Cerebellar cortex (tissue), 1 donor: ENCODE measurements at places on chromosomes 4 and X.
A peak's percentile ranks its signal among the peaks of the same experiment; 100 is the strongest.

GRCh38 chr4:2873329-2873728, 29.7 kb downstream of the ADD1 start:
- no peak for DNase-seq

DNA sequence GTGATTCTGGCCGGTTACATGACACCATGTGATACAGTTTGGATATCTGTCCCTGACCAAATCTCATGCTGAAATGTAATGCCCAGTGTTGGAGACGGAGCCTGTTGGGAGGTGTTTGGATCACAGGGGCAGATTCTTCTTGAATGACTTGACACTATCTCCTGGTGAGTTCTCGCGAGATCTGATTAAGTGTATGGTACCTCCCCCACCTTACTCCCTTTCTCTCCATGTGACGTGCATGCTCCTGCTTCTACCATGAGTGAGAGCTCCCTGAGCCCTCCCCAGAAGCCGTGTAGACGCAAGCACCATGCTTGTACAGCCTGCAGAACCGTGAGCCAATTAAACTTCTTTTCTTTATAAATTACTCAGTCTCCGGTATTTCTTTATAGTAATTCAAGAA, 23.6 kb downstream of the CPE start:
- DNase-seq: no peak

GRCh38 chrX:115892787-115893671, 277.5 kb upstream of the AGTR2 start:
- peak; percentile 76 for DNase-seq

DNA sequence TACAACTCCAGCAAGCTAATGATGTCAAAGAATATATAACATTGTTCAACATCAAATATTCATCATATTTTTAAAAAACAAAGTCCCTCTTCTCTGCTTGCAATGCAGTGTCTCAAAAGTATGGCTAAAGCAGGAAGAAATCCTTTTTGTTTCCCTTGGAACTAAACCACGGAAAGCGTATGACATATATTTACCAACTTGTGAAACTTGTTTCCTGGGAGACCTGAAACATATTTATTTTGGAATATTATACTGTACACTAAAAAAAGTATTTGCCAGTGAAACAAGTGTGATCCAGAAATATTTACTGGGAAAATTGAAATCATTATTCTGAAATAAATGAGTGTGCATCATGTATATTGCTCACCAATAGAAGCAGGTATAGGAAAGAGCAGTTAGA, 156.0 kb upstream of the ANKRD50 start:
- no peak for DNase-seq

GRCh38 chr4:151663109-151663508, 97.7 kb downstream of the GATB start:
- no peak for DNase-seq

DNA sequence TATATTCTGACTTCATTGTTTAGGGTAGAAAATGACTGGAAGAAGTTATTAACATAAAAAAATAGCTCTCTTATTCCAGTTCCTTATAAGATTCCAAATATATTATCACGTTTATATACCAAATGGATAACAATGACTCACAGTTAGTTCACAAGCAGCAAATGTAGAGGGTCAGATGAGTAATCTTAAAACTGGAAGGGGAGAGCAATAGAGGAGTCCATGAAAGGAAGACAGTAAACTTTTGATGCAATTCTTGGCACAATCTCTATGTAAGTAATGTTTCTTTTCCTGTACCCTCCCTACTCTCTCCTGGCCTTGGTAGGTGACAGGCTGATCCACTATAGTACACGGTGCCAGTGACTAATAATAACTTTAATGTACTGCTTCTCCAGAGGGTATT, 259.0 kb upstream of the TRPC5 start:
- DNase-seq: no peak

DNA sequence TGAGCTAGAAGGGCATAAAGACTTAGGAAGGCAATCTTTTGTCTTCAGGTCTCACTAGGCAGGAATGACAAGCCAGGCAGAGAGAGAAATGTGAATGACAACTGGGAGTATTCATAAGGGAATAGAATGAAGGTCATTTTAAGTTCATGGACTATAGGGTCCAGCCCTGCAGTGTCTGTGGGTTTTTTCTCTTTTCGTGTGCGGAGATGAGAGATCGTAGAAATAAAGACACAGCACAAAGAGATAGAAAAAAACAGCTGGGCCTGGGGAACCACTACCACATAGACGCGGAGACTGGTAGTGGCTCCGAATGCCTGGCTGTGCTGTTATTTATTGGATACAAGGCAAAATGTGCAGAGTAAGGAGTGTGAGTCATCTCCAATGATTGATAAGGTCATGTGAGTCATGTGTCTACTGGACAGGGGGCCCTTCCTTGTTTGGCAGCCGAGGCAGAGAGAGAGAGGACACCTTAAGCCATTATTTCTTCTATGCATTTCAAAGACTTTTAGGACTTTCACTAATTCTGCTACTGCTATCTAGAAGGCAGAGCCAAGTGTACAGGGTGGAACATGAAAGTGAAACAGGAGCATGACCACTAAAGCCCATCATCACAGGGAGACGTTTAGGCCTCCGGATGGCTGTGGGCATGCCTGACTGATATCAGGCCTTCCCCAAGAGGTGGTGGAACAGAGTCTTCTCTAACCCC, 921.8 kb upstream of the PCDH10 start:
- no peak for DNase-seq

DNA sequence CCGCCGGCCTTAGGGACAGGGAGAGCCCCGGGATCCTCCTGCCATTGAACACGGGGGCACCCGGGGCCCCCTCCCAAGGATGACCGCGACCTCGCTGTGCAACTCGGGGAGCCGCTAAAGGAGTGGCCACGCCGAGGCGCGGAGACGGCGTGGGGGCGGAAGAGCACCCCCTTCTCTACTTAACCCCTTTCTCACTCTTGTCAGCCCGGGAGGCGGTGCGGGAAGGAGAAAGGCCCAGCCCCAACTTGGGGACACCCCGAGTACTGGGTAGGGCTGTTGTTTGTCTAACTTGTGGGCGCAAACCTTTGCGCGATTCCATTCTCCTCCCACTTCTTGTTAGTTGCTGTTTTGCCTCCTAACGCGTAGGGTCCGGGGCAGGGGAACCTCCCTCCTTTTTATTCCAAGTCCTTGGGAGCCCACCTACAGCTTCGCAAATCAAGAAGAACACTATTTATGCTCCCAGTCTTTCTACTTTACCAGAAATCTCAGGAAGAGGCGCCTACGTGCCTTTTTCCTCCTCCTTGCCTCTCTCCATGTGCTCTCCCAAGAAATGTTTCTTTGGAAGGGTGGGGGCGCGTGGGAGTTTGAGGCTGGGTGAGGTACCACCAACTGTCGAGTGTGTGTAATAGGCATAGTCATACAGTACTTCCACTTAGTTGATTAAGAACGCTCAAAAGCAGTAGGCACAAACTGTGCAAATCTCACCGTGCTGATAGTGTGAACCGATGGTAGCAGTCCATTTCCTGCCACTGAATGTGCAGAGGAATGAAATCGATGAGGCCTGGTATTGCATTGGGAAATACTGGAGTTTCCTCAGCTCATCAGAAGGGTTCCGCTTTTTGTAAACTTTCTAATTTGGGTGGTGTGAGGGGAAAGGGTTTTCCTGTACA, 813 bp downstream of the DIAPH2 start:
- peak; percentile 7 for DNase-seq

GRCh38 chrX:32966821-32967355, 244.5 kb downstream of the DMD start:
- DNase-seq: no peak

- no peak for DNase-seq
These were observed 1535.3 kb upstream of the PCDH10 start for GRCh38 chr4:131613824-131614216.

- no peak for DNase-seq
These were observed at the start of gene P2RY10 for GRCh38 chrX:78945186-78945912. P2RY10 (plus strand) TSS chrX:78945391; CDS start chrX:78960521, 15,130 bp downstream.

DNA sequence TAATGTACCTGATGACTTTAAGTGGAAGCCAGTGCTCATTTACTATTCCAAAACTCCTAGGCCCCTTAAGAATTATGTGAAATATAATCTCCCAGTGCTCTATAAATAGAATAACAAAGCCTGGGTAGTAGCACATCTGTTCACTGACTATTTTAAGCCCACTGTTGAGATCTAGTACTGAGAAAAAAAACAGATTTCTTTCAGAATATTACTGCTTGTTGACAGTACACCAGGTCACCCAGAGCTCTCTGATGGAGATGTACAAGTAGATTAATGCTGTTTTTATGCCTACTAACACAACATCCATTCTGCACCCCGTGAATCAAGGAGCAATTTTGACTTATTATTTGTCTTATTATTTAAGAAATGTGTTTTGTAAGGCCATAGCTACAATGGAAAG, 75.7 kb downstream of the FAM47C start:
- DNase-seq: no peak

DNA sequence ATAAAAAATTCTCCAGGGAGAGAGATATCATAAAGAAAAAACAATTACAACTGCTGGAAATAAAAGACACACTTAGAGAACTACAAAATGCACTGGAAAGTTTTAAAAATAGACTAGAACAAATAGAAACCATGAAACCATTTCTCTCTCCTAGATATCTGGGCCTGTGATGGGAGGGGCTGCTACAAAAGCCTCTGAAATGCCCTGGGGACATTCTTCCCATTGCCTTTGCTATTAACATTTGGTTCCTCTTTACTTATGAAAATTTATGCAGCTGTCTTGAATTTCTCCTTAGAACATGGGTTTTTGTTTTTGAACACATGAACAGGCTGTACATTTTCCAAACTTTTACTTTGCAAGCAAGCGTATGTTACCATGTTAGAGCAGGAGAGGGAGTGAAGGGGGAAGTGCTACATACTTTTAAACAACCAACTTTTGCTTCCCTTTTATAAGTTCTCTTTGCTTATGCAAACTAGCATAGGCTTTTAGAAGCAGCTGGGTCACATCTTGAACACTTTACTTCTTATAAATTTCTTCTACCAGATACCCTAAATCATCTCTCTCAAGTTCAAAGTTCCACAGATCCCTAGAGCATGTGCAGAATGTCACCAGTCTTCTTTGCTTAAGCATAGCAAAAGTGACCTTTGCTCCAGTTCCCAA, 47.9 kb upstream of the PACRGL start:
- no peak for DNase-seq

GRCh38 chr4:68954126-68954525, 2.5 kb upstream of the UGT2A3 start:
- DNase-seq: no peak

DNA sequence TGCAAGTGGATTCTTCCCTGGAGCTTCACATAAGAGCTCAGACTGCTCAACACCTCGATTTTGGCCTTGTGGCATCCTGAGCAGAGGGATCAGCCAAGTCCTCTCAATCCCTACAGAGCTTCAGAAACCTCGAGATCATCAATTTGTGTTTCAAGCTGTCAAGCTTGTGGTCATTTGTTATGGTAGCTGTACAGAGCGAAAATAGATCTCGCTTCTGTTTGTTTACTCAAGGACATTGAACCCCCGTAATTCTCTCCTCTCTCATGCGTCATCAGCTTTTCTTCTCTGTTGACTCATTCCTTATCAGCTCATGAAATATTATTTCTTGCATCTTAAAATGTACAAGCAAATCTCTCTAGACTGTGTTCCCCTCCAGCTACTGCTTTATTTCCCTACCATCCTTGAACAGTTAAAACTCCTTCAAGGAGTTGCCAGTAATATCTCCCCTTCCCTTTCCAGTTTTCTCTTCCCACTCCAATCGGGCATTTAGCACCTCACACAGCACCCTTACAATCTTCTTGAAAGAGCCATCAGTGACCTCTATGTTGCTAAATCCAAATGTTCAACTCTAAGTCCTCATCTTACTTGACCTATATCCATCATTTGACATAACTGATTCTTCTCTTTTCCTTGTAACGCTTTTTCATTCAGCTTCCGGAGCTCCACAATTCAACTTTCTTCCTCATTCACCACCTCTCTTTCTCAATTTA, 106.2 kb upstream of the FAT1 start:
- no peak for DNase-seq

DNA sequence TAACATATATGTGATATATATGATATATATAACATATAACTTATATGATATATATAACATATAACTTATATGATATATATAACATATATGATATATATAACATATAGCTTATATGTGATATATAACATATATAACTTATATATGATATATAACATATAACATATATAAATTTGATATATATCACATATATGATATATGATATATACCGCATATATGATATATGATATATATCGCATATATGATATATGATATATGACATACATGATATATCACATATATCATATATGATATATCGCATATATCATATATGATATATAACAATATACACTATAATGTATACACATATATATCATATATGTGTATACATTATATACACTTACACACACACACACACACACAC, 114.3 kb downstream of the ELOVL6 start:
- DNase-seq: no peak

DNA sequence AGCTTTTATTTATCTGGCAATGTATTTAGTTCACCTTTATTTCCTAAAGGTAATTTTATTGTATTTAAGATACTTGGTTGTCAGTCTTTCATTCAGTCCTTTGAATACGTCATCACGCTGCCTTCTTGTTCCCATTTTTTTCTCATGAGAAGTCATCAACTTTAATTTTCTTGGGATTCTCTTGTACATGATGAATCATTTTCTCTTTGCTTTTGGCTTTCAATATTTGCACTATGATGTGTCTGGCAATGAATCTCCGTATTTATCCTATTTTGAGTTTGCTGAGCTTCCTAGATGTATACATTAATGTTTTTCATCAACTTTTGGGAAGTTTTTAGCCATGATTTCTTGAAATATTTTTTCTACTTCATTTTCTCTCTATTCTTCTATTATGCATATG, 28.4 kb downstream of the CLDN2 start:
- no peak for DNase-seq

DNA sequence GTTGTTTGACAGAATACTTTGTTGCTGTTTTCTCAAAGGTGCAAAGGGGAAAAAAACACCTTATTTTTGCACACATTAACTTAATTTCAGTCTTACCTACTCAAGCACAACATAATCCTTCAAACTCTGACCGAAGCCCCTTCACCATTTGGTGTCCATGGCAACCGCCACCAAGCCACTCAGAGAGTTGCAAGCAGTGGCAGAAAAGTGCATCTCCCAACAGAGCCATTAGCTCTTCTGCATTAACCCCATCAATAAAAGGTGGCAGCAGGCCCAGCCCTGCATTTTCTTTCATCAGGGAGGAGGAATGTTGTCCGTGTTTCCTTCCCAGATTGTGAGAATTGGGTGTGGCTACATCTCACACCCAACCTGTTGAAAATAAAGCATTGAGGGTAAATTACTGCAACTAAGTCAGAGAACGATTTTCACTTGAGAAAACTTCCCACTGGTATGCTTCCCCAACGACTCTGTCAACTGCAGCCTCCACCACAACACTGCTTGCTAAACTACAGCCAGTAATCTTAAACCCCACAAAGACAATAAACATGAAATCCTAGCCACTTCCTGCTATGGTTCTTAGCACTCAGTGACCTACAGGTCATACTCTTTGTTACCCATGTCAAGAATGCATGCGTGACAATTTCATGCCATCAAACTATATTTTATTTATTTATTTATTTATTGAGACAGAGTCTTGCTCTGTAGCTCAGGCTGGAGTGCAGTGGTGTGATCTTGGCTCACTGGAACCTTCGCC, 154.0 kb downstream of the GRIA3 start:
- DNase-seq: no peak

GRCh38 chr4:168623484-168623883, 126.6 kb downstream of the PALLD start:
- DNase-seq: no peak
